ENCODE measurements at places on chromosomes 3 and 15. TPM values are rescaled to one million over a fixed set of nuclear protein-coding genes. Genes with fewer than 3 reads are reported as not detected.
A peak's percentile ranks its signal among the peaks of the same experiment; 100 is the strongest.

ASB7 gene
- total RNA-seq, result 12.6 TPM

DNA sequence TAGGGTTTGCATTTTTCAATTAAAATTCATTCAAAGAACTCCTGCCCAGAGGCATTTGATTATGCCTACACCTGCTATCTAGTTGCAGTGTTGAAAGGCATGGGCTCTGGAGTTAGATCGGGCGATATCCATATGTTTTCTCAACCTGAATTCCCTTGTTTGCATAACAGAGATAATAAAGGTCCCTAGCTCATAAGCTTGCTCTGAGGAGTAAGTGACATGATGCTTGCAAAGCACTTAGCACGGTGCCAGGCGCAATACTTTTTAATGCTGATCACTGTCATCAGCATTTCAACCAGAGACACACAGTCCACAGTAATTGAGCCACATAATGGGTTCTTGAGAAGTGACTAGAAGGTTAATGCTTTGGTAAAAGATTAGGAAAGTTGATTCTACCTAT lies 106.3 kb upstream of the SAMMSON start:
- DNase-seq, result no peak

- no peak for DNase-seq
Observed at GRCh38 chr3:76615719-76616118, 424.2 kb upstream of the ROBO2 start.

- DNase-seq, result peak; percentile 36
Observed at GRCh38 chr3:9808345-9809037, 1.6 kb upstream of the TTLL3 start.

HYAL3 gene
- 9.7 TPM for total RNA-seq

TMEM40 gene
- total RNA-seq, result not detected

GRCh38 chr3:177358977-177359592 lies 161.8 kb upstream of the TBL1XR1 start:
- DNase-seq, result peak; percentile 58

DNA sequence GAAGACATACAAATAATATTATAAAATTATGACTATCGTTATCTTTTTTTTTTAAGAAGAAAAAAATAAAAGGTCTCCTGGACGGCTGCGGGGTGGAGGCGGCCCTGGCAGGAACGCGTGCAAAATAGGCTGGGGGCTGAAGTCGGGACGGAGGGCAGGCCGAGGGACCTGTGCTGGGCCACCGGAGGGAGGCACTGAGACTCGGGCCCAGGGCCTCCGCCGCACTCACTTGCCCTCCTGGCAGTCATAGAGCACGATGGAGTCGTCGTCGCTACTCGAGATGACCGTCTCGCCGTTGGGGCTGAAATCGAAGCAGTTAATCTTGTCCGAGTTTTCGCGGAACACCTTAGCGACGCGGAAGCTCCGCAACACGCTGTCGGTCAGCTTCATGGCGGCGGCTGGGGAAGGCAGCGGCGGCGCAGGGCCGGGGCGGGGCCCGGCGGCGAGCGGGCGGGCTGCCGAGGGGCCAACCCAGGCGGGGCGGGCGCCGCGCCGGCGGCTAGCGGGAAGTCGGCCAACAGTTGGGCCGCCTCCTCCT lies 408 bp downstream of the WDR82 start:
- no peak for DNase-seq

- no peak for DNase-seq
Observed at GRCh38 chr3:42301446-42302175, 35.6 kb upstream of the CCK start.

DNA sequence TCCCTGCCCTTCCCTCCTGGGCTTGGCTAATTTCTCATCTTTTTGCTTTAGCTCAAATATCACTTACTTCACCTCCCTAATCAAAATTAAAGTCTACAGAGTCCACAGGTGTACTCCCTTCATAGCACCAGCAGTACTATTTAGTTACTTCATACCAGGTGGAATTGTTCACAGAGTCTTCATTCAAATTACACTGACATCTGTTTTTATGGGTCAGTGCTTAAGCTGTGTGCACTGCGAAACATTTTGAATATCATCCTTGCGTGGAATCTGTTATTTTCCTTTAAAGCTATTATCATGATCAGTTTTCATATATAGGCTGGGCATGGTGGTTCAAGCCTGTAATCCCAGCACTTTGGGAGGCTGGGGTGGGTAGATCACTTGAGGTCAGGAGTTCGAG lies 2.7 kb upstream of the SERF2 start:
- no peak for DNase-seq

GRCh38 chr15:44682211-44682610 lies 18.7 kb upstream of the SPG11 start:
- DNase-seq, result no peak

- no peak for DNase-seq
Observed at GRCh38 chr3:48015431-48016180, 610 bp downstream of the MAP4 start.

- no peak for DNase-seq
Observed at GRCh38 chr3:38143511-38143910, 5.0 kb downstream of the MYD88 start.

ZNF860 gene
- 2.3 TPM for total RNA-seq

DNA sequence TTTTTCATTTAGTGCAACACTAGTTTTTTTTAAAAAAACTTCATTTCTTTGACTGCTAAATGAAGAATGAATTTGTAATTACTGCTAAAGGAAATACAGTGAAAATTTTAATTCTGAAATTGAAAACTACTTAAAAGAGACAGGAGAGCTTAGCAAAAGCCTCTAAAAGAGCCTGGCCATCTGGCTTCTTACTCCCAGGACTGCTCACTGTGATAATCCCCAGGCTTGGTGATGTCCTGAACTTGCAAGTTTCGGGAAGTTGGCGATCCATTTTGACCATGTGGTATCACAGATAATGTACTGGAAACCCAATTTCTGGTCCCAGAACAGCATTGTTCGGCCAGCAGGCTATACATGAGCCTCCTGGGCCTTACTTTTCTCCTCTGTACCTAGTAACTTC lies 292.1 kb downstream of the FGF12 start:
- no peak for DNase-seq

- DNase-seq, result no peak
Observed at GRCh38 chr3:7518456-7518855, 657.5 kb downstream of the GRM7 start.

DNA sequence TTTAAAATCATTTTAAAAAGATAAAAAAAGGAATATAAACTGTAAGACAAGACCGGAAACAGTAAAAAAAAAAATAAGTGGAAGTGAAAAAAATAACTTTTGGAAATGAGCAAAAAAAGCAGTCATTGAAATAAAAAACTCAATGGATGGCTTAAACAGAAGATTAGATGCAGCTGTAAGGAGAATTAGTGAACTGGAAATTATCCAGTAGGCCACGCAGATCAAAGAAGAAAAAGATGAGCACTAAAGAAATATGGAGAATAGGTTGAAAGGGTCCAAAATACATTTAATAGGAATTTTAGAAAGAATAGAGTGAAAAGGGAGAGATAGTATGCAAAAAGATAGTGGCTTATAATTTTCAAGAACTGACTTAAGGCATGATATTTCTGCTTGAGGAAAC lies 47.0 kb downstream of the STARD5 start:
- no peak for DNase-seq

DNA sequence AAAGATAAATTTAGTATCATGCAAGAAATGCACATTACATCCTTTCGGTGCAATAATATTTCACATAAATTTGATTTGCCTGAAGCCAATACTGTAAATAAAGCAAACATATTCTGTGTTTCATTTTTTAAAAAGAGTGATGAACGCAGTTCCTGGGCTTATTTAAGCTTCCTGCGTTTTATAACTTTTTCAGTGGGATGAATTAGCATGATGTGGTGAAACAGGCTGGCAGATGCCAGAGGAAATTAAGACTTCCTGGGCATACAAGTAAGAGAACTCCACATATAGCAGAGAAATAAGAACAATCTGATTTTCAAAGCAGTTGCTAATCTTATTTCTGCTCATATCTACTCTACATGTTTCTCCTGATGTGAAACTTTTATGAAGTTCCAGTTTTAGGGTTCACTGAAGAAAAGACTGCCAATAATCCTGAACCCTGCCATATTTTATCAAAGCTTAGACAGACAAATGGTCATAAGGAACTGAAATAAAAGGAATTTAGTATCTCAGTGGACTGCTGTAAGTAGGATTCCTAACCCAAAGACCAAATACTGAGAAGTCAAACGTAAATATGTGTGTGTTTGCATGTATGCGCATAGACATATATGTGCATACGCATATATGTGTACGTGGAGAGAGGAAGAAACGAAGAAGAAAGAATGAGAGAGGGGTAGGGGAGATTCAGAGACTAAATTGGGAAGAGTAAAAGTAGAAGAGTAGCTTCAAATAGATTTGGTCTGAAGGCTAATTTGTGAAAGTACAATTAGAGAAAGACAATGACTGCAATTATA lies 628.6 kb upstream of the CCDC54 start:
- DNase-seq, result no peak

DNA sequence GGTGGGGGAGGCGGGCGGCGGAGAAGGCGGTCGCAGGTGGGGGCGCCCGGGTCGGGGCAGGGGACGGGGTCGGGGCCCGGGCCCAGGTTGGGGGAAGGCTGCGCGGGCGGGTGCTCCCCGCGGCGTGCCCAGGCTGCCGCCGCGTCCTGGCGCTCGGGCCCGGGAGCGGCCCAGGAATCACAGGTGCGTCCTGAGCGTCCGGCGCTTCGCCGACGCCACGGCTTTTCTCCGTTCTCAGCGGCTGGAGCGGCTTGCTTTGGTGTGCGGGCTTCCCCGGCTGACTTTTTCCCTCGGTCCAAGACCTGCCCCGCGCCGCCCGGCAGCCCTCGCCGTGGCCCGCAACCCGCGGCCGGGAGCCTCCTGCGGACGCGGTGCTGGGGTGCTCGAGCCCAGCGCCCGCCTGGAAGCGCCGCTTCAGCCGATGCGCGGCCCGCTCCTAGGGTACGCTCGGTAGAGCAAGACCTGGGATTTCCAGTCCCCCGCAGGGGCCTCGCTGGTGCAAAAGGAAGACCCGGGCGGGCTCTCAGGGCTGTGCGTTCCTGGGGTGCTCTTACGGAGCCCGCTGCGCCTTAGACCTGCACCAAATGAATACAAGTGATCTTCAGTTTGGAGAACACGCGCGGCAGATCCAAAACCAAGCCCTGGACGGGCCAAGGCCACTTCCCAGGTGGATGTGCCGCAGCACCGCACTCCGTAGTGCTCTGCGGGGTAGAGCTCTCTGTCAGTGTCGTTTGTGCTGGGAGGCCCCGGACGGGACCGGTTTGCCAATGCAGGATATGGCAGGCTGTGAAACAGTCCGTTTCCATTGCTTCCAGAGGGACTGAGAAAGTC lies 639 bp downstream of the NIPA1 start:
- no peak for DNase-seq

PHLDB2 gene
- total RNA-seq, result 99.5 TPM

DNA sequence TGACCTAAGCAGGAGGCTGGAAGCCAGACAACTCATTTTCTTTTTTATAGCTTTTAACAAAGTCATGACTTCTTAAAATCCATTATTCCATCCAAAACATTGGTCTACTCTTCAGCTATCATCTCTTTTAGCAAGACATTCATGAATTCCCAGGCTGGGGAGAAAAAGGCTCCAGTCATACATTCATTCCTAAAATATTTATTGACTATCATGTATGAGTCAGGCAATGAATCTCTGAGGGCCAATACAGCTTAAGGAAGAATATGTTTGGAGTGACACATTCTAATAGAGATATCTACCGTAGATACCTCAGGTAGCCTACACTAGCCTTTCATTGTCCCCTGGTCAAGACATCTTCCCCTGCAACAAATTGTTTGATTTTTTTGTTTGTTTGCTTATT lies 196.4 kb upstream of the NANOGP8 start:
- DNase-seq, result peak; percentile 22

FES gene
- 0.12 TPM for total RNA-seq

Data from A172 (cell line).